ENCODE measurements at places on chromosomes 5 and 9. TPM values are rescaled to one million over a fixed set of nuclear protein-coding genes. Genes with fewer than 3 reads are reported as not detected.

DNA sequence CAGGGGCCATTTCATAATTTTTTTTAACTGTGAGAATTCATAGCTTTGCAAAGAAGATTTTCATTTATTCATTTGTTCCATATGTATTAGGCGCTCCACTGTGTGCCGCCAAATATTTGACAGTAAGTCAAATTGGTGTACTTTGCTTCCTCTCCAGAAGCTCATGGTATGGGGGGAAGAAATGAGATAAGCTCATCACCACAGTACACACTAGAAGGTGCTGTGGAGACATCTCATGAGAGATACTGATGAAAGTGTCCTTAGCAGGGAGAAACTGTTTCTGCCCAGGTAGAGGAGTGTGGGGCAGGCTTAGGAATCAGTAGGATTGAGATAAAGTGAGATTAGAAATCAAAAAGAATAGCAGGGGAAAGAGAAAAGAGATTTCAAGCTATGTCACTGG is 136.2 kb downstream of the CDH6 start:
- DNase-seq: no peak

PCDHGA12 gene
- total RNA-seq: not detected

DNA sequence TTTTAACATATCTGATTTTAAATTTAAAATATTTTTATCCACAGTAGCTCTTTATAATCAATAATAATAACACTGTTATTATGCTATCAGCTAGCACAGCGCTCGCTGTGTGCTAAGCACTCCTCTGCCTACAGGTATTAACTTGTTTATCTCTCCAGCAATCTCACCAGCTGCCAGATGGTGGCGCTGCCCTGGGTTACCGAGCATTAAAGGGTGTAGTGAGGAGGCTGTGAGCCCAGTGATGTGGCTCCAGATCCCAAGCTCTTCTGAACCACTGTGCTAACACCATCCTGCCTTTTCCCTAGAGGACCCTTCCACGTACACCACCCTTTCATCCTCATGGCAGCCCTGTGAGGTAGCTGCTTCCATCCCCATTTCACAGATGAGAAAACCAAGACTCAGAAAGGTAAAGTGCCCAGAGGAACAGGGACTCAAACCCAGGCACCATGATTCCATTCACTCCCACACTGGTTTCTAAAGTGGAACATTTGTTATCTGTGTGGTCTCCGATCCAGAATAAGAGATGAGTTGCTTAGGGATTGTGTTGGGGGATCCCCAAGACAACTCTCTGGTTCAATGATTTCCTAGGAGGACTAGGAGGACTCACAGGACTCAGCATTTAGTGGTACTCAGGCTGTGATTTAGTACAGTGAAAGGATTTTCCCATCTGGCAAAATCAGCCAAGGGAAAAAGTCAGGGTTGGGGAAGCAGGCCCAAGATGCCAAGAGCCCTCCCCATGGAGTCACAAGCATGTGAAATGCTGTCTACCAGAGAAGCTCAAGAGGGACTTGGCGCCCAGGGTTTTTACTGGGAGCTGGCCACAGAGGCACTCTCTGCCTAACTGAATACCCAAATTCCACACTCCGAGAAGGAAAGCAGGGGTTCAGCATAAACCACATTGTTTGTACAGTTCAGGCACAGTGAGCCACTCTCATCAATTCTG is 7.0 kb downstream of the IGFBPL1 start:
- DNase-seq: peak; percentile 51

QRFP gene
- not detected for total RNA-seq

DNA sequence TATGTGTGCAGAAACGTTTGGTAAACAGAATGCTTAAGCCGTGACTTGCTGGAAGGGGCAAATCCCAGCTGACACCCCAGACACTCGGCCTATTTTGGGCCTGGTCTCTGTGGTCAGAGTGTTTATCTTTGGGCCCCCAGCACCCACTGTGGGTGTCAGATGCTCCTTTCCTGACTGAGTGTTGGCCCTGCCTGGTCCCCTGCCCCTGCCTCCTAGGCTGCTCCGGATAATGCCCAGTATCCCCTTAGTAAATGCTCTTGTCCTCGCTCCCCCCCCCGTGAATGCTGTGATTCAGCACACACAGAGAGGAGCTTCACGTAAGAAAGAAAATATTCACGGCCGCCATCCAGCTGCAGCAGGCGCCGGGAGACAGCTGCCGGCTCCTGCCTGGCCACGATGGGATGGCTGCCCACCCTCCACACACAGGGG is 11.3 kb upstream of the ANGPTL2 start:
- DNase-seq: no peak

GRCh38 chr5:167785901-167786300 is 505.5 kb upstream of the WWC1 start:
- no peak for DNase-seq

GRCh38 chr5:140565780-140566095 is 1.1 kb downstream of the SLC35A4 start:
- DNase-seq: no peak

DNA sequence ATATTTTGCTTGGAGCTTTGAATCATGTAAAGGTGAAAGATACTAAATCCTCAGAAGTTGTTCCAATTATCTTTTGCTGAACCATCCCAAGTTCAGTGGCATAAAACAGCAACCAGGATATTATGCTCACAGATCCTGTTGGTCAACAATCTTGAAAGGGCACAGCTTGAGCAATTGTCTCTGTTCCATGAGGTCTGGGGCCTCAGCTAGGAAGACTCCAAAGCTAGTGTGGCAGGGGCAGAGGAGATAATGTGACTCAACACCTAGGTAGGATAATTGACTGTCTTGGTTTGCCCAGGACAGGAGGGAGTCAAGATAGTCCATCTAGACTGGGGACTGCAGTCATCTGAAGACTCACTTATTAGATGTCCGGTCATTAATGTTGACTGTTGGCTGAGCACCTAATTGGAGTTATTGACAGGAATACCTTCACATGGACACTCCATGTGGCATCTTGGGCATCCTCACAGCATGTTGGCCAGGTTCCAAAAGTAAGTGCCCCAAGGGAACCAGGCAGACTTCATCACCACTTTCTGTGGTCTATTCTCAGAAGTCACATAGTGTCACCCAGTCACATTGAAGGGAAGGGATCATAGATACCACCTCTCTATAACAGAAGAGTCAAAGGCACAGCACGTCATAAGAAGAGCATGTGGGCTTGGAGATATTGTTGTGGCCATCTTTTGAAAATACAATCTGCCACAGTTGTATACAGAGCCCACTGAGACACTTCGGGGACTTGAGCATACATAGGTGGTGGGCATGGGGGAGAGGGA is 88.4 kb upstream of the GPBP1 start:
- DNase-seq: no peak

DOLPP1 gene
- total RNA-seq: 19.6 TPM

GRCh38 chr9:83497441-83497840 is 40.8 kb downstream of the FRMD3 start:
- DNase-seq: no peak

DCAF12 gene
- total RNA-seq: 41.7 TPM

DNA sequence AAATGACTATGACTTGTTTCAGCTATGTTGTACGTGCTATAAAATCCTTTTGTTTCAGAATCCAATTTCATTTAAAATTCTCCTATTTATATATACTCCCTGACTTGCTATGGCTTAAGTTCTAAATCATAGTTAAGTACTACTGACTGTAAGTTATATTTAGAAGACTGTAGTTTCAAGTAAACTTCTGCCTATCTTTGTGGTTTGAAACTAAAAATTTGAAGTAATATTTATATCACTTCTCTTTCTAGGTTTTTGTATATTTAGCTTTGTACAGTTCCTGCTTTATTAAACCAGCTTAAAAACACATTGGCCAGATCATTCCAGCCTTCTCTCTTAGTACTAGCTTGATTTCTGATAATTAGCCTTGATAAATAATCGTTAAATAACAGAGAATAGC is 196.3 kb downstream of the MLLT3 start:
- no peak for DNase-seq

DNA sequence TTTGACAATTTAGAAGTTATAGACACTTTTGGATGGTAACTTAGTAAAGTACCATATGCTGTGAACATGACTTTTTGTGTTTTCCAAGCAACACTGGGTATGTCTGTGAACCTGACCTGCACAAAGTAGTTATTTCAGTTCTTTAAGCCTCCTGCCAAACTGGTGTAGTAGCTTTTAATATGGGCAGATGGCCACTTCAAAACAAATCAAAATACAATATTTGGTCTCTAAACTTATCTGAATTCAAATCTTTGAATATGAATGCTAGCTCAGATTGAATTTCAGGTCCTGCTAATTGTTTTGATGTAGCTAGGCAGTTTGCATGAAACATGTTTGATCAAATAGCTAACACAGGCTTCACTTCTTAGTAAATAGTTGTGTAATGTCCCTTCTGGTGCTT is 1176.7 kb upstream of the CDH9 start:
- DNase-seq: no peak

GRCh38 chr9:9790216-9790872 is 822.5 kb downstream of the PTPRD start:
- DNase-seq: peak; percentile 16

CAAP1 gene
- total RNA-seq: 15.1 TPM

- DNase-seq: peak; percentile 63
These were observed 130.3 kb downstream of the CDC42SE2 start for GRCh38 chr5:131394128-131394527.

WNT8A gene
- not detected for total RNA-seq

HTR1A gene
- not detected for total RNA-seq

- no peak for DNase-seq
These were observed 11.2 kb downstream of the HMGCR start for GRCh38 chr5:75348241-75348640.

- DNase-seq: no peak
These were observed 100.2 kb downstream of the INSYN2B start for GRCh38 chr5:169880012-169880663.

GRCh38 chr5:136057401-136058038 is 28.7 kb downstream of the TGFBI start:
- DNase-seq: no peak

DNA sequence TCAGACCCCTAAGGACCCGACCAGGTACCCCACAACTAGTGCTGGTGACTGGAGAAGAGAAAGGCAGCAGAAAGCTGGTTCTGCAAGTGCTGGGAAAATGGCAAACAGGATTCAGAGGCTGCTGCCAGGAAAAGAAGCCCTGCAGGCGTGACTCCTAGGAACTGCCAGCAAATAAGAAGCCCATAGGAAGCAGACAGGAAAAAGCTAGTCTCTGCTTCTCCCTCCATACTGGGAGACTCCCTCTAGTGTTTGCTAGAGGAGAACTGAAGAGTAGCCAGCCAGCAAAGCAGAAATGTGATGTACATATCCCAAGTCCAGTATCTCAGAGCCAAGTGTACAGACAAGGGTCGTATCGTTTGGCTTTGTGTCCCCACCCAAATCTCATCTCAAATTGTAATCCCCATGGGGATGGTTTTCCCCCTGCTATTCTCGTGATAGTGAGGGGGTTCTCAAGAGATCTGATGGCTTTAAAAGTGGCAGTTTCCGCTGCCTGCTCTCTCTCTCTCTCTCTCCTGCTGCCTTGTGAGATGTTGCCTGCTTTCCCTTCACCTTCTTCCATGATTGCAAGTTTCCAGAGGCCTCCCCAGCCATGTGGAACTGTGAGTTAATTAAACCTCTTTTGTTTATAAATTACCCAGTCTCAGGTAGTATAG is 38.1 kb upstream of the TUSC1 start:
- no peak for DNase-seq

CNTLN gene
- 1.5 TPM for total RNA-seq

COL15A1 gene
- total RNA-seq: 0.07 TPM

GRCh38 chr5:149382517-149383220 is 3.6 kb upstream of the IL17B start:
- no peak for DNase-seq

- no peak for DNase-seq
These were observed 331.0 kb downstream of the ADAMTS6 start for GRCh38 chr5:65150599-65151304.

- no peak for DNase-seq
These were observed 355.4 kb upstream of the PDE4D start for GRCh38 chr5:60248901-60249300.

SHOC1 gene
- not detected for total RNA-seq

- no peak for DNase-seq
These were observed 465.3 kb upstream of the FTMT start for GRCh38 chr5:121386334-121386733.

SAXO1 gene
- total RNA-seq: not detected

GRCh38 chr9:88645879-88646199 is 110.9 kb downstream of the NXNL2 start:
- DNase-seq: no peak

GRCh38 chr5:170169996-170170395 is 62.8 kb upstream of the C5orf58 start:
- no peak for DNase-seq

- no peak for DNase-seq
These were observed 150.8 kb downstream of the MEF2C start for GRCh38 chr5:88732181-88732633.

DNA sequence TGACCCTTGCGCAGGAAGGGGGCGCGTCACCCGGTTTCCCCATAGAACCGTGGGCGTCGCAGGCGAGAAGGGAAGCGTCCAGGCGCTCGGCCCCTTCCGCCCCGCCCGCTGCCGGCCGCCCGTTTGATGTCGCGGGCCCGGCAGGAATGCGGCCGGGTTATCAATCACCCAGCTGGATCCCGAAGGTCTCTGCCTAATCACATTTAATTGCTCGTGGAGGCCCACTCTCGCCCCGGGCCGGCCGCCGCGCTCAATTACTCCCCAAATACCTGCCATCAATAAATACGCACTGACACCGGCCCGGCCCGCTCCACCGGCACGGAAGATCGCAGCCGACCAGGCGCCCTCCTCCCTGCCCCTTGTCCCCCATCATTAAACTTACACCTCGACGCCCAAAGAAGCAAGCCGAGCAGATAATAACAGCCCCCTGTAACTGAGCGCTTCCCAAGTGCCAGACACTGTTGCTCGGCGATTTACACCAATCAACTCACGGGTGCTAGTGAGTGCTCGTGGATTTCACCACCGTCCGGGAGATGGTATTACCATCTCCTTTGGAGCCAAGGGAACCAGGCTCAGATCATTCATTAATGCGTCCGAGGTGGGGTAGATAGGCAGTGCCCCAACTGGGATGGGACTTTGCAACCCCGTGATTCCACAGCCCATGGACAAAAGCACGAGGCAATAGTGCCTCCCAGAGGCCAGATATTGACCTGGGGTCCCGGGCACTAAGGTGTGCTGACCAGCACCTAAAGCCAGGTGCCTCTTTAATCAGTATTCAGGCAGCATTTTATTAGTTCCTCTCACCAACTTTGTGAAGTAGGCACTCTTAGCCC is 11.3 kb downstream of the MSX2 start:
- DNase-seq: no peak

DNA sequence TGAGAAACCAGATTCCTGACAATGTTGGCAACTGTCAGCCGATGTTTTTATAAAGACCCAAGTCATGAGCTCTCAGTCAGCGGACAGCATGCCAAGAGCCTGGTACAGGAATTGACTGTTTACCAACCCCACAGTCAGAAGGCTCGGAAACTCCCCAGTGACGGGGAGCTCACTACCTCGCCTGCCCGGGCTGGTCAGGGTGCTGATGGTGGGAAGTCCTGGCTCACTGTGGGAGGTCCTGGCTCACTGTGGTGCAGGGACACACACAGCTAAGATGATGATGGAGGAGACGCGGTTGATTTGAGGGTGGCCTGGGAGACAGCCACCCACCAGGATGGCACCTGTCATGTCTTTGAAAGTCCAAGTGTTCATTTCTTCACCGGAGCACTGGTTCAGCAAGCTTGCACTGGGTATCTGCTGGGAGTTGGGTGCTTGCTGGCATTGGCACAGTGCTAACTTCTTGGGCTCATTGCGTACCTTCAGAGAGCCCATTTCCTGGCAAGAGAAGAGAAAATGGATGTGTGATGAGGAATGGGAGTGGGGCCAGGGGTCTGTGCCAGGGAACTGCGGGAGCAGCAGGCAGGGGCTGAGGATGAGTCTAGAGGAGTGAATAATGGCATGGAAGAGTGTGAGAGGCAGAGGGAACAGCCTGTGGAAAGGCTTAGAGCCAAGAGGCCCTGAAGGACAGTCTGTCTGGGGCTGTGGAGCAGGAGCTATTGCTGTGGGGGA is 15.3 kb downstream of the ASS1 start:
- no peak for DNase-seq
